ENCODE measurements at places on chromosomes 7 and 10.
A peak's percentile ranks its signal among the peaks of the same experiment; 100 is the strongest.

DNA sequence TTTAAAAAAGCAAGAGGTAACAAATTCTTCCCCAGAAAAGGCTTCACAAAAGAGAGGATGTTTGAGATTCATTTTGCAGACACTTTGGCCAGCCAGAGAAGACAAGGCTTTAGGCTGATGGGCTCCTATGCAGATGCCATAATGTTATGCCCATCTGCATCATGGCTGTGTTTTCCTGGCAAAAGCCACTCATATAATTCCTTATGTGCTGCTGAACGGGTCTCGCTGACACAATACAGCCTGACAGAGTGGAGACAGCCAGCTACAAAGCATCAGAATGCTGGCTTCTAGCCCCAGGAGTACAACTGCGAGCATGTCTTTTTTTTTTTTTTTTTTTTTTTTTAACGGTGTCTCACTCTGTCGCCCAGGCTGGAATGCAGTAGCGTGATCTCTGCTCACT lies 1157.4 kb upstream of the AUTS2 start:
- DNase-seq: no peak

GRCh38 chr10:72274730-72275350 lies 1.1 kb downstream of the DDIT4 start:
- peak; percentile 84 for DNase-seq

GRCh38 chr7:130921391-130922180 lies 187.6 kb upstream of the KLF14 start:
- no peak for DNase-seq

DNA sequence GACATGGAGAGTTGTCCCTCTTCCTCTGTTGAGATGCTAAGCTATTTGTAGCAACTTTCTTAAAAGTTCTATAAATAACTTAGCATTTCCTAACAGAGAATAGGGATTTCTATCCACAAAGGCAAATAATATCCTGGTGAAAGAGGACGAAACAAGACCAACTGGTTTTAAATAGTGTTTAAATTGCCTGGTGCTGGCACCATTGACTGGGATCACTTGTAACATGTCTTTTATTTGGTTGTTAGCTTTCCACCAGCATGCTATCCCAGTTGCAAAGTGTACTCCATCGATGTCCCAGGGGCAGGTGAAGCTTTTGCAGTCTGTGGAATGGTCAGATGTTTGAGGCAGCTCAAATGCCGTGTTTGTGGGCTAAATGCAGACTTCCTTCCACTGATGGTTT lies 3.7 kb downstream of the SUFU start:
- no peak for DNase-seq

- no peak for DNase-seq
Observed at GRCh38 chr7:86190351-86190750, 453.4 kb upstream of the GRM3 start.

GRCh38 chr7:151404216-151405011 lies 5.4 kb downstream of the WDR86 start:
- DNase-seq: no peak

GRCh38 chr10:31698181-31698830 lies 230.3 kb downstream of the ARHGAP12 start:
- no peak for DNase-seq

- no peak for DNase-seq
Observed at GRCh38 chr7:157077021-157077420, 61.7 kb upstream of the UBE3C start.
